ENCODE measurements at places on chromosomes 5 and 9.

DNA sequence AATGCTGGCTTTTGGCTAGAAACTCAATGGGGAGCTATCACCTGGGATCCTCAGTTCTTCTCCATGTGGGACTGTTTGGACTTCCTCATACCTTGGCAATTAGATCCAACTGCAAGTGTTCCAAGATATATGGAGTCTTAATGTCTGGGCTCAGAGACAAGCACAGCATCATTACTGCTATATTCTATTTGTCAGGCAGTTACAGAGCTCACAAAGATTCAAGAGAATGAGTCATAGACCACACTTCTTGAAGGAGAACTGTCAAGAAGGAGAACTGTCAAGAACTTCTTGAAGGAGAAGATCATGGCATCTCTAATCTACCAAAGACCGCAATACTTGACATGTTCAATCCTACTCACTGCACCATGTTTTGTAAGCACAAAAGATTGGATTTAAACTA lies 106.8 kb upstream of the NREP start:
- DNase-seq: no peak

DNA sequence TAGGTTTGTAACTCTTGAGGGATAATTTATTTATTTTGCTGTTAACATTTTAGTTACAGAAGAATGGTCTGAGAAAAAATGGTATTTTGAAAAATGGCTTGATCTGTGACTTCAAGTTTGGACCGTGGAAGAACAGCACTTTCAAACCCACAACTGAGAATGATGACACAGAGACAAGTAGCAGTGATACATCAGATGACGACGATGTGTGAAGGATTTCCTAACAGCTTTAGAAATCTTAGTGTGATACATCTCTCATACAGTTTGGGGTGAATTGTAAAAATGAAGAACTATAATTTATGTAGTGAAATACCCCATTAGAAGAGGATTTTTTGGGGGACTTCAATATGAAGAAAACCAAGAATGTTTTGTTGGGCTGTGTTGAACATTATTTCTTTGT lies 88.7 kb downstream of the GPBP1 start:
- DNase-seq: no peak

DNA sequence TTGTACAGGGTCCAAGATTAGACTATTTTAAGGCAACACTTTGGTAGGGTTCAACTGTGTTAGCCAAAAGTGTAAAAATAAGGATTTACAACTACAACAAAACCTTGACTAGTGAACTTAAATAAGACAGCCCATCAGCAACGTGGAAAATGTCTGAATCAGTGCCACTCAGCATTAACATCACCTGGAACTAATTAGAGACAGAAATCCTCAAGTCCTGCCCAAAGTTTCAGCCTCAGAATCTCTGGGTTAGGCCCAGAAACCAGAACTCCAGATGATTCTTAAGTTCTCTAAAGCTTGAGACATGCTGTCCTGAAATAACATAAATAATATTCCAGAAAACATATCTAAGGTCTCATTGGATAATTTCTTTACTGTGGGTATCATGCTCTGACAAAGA lies 118.6 kb downstream of the SEMA6A start:
- DNase-seq: no peak

DNA sequence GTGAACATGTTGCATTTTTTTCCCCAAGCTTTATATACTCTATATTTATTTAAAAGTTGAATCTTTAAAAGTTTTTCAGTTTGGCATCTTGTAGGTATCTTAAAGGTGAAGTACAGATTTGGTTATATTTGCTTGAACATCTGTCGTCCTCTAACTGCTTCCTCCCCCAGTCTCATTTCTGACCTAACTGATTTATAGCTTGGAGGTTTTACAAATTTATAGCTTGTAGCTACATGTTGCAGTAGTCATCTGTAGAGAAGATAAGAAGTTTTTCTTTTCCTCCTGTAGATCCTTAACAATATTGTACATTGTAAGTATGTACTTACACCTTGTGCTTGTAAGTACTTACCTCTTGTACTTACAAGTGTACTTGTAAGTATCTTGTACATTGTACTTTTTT lies 31.0 kb upstream of the ROPN1L start:
- DNase-seq: no peak

DNA sequence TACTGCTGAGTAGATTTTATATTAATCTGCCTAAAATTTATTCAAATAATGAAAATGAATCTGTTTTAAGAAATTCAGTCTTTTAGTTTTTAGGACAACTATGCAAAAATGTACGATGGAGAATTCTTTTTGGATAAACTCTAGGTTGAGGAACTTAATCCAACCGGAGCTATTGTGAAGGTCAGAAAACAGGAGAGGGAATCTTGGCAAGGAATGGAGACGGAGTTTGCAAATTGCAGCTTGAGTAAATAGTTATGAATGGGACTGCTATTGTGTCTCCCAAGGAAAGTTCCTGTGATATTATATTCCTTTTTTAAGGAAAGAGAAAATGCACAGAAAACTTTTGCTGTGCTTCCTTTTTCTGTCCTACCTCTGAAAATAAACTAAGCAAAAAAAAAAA lies 67.9 kb downstream of the IQGAP2 start:
- no peak for DNase-seq

GRCh38 chr5:119250946-119251901 lies 104.6 kb upstream of the TNFAIP8 start:
- no peak for DNase-seq

DNA sequence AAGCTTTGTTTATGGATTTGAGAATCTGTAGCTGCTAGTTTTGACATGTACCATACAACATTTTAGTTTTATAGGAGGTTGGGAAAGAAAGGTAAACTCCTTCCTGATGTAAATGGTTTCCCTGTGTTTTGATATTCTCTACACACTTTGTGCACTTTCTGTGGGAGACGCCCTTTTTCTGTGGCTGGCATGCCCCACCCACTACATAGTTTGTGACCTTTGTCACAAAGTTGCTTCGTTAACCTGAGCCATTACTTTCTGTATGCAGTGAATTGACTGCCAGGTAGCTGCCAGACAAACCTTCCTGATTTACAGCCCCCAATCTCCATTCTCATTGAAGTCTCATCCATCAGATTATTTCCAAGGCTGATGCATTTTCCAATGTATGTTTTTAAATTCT lies 90.6 kb downstream of the NLN start:
- no peak for DNase-seq

- no peak for DNase-seq
Observed at GRCh38 chr9:99299211-99300102, 77.4 kb downstream of the SEC61B start.

DNA sequence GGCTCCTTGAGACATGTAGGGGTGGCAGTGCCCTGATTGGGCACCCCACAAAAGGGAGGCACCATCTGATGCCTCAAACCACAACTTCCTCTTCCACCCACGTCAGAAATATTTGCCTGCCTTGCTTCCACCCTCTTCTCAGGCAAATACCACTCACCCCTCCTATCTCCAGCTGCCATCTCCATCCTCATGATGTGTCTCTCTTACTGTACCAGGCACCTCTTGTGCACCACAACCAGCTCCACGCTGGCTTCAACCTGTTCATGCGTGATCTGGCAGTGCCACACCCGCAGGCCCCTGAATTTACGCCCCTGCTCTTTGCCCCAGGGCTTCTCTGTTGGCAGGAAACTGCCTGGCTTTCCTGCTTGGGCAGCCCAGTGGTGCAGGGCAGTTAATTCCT lies 87.8 kb upstream of the HSPA9 start:
- no peak for DNase-seq

- DNase-seq: no peak
Observed at GRCh38 chr5:105947461-105947860, 1723.3 kb downstream of the EFNA5 start.

GRCh38 chr9:21592063-21592338 lies 109.9 kb upstream of the IFNE start:
- DNase-seq: no peak

GRCh38 chr9:120985819-120986222 lies 59.2 kb upstream of the TRAF1 start:
- DNase-seq: no peak

- DNase-seq: no peak
Observed at GRCh38 chr9:109742776-109743348, 37.1 kb upstream of the PALM2AKAP2 start.

- DNase-seq: no peak
Observed at GRCh38 chr9:123326662-123327093, 29.3 kb upstream of the CRB2 start.

- DNase-seq: peak; percentile 48
Observed at GRCh38 chr9:137032858-137033257, 970 bp upstream of the FUT7 start.

DNA sequence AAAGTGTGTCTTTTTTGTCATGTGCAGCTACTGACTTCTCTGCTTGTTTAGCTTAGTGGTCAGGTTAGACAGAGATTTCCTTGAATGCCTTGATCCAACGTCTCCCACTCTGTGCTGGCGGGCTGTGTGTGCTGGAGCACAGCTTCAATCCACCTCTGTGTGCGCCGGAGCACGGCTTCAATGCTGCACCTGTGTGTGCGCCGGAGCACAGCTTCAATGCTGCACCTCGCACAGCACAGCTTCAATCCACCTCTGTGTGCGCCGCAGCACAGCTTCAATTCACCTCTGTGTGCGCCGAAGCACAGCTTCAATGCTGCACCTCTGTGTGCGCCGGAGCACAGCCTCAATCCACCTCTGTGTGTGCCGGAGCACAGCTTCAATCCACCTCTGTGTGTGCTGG lies 69.0 kb upstream of the PHYKPL start:
- DNase-seq: no peak

- DNase-seq: no peak
Observed at GRCh38 chr5:153539983-153540382, 49.5 kb downstream of the GRIA1 start.

DNA sequence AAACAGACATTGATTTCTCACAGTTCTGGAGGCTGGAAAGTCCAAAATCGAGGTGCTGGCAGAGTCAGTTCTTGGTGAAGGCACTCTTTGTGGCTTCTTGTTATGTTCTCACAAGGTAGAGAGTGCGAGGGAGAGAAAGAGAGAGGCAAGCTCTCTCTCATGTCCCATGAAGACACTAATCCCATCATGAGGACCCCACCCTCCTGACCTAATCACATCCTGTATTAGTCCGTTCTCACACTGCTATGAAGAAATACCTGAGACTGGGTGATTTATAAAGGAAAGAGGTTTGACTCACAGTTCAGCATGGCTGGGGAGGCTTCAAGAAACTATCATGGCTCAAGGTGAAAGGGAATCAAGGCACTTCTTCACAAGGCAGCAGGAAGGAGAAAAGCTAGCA lies 5.7 kb upstream of the AMACR start:
- DNase-seq: no peak

- no peak for DNase-seq
Observed at GRCh38 chr9:14730461-14730898, 7.9 kb upstream of the CER1 start.

DNA sequence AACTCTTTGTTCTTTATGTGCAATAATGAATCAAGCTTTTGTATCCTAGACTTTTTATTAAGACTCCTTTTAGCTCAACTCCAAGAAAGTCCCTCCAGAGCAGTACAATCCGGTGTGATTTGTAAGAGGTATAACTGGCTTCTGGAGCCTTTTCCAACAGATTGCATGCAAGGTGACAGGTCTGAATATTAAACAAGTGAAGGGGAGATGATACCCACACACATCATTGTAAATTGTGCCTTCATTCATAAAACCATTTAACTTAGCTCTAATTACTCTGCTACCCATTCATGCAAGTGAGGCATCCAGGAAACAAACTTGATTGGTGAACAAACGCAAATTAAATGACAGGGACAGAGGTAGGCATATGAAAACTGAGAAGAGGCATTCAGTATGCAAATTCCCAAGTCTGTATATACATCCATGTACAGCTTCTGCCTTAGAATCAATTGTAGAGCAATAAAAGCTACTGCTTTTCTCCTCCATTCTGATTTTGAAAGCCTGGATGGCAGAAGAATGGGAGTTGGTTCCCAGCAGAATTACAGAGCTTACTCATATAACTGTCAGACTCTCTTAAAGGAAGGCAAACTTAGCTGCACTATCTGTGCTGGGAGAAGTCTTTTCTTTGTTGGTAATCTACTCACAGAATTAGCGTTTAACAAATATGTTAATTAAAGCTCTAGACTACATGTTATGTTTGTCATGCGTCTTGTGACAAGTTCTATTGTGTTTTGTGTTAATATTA lies 261.0 kb upstream of the CDH6 start:
- DNase-seq: no peak

DNA sequence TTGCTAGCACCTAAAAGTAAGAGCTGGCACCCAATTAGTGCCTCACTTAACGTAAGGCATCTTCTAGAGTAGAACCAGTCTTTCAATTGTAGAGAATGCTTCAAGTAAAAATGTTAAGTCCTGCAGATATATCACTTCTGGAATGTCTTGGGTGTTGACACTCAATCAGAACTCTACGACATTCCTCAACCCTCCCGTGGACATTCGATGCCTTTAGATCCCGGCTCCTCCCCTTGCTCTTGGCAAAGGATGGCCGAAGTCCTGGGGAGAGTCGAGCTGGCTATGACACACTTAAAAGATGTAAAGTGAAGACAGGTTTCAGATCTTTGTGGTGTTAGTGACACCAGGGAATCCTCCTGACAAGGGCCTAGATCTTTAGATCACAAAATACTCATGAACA lies 87.5 kb upstream of the ERCC6L2 start:
- no peak for DNase-seq

GRCh38 chr5:91031402-91031752 lies 351.7 kb downstream of the ARRDC3 start:
- no peak for DNase-seq

GRCh38 chr9:9392755-9393154 lies 1220.0 kb downstream of the PTPRD start:
- no peak for DNase-seq

DNA sequence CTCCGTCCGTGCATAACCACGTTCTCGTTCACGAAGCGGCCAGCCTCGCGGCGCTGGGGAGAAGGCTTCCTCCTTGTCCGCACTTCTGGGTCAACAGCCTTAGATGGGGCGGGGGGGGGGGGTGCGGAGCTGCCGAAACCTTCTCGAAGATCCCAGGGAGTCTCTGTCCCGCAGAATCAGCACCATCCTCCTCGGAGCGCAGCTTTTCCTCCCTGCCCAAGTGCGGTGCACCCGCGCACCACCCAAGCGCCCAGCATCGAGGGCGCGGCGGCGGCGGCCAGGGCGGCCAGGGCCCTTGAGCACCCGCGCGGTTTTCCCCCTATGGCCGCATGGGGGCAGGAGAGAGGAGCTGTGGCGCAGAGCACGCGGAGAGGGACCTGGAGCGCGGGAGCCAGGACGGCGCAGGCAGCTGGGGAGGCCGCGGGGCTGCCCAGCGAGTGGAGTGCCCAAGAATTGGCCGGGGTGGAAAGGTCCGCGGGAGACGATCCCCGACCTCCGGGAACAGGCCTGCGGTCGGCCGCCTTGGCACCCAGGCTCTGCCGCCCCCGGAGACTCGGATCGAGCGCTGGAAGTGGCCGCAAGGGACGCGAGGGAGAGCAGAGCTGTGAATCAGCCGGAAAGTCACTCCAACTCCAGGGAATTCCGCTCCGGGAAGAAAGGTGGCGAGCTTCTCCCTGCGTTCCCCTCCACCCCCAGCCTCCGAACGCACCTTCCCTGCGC lies 43.1 kb downstream of the TMEM174 start:
- peak; percentile 83 for DNase-seq
